NCI-H526 (cell line): ENCODE measurements at places on chromosomes 1 and 21.

DNA sequence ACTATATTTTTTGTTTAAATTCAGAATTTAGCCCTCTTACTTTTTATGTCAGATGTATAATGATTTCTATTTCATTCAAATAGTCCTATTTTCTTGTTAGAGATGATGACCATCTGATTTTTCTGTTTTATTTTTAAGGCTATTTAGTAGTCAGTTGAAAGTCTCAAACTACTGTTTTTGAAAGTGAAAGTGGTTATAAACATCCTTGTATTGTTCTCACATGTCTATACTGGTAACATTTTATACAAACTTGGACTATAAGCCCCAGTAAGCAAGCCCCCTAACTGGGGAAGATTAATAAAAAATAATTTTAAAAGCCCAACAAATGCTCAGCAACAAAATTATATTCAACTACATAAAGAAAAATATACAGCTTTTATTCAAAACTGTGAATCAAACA is 271.3 kb upstream of the RGS18 start:
- DNase-seq: no peak

DNA sequence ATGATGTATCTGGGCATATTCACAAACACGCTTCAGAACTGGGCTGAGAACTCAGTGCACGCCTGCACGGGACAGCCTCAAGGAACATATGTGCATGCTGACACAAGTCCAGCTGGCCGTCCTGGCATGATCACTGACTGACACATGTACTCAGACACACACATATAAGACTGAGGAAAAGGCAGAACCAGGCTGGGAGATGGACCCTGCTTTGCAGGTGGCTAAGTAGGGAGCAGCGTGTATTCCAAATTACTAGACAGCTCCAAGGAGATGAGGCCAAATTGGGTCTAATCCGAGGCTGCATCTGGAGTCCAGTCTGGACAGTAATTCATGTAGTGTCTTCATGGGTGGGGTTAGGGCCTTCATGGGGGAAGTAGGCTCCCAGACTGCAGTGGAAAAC is 41.4 kb upstream of the GJB5 start:
- DNase-seq: no peak

DNA sequence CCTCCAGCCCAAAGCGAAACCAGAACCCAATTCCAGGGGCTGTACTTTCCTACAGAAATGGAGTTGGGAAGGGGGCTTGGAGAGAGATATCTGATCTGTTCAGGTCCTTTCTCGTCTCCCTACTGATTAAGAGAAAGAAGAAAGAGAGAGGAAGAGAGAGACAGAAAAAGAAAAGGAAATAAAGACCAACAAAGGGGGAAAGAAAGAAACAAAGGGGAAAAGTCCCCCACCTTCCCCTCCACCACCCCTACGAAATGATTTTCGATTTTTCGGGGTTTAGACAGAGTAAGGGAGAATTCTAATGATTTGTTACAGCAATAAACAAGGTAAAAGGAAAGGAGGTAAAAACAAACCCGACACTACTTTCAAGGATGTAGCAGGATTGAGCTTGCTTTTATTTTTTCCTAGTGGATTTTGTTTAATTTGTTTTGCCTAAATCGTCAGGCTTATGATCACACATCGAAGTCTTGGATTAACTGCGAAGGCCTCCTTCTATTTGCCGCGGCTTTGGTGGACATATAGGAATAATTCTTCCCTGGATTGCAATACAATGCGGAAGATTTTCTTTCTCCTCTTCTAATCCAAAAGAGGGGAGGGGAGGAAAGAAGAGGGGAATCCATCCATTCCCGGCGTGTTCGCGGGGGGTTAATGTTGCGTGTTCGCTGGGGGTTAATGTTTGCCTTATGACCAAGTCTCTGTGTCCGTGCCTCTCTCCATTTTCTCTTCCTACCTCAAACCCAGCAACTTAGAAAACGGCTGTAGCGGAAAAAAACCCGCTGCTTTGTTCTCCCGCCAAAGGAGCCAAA is 1.9 kb downstream of the TAL1 start:
- no peak for DNase-seq

GRCh38 chr1:90850181-90850897 is 133.2 kb upstream of the BARHL2 start:
- DNase-seq: peak; percentile 42

- DNase-seq: no peak
Measured at GRCh38 chr1:234530672-234531071, 51.7 kb upstream of the TARBP1 start.

GRCh38 chr1:35223084-35223630 is 30.2 kb upstream of the SFPQ start:
- DNase-seq: no peak

DNA sequence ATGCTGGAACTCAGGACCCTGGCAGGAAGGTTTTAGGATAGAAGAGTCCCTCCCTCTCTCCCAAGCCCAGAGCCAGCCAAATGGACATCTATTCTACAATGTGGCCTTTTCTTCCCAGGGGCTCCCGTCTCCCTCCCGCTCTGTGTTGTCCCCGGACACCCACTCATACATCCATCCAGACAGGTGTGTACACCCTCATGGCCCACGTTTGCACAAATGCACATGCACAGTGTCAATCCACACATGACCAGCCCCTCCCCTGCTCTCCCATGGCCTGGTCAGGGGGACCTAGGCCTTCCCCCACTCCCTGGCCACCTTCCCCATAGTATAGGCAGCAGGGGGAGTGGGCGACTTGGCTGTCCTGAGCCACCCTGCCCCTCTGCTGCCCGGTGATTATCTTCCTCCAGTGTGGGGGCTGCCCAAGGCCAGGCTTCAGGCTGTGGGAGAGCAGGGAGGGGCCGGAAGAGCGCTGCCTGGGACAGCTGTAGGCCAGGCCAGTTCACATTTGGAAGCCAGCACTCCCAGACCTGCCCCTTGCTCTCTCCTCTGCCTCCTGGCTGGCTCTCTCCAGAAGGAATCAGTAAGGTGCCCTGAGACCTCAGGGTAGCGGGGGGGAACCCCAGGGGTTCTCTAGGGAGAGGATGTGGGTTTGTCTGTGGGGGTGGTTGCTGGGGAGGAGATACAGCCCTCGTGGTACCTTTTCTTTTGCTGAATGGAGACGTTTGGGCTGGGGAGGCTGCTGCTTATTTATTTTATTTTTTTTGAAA is 4.1 kb upstream of the PTPN7 start:
- no peak for DNase-seq

GRCh38 chr1:155856257-155856974 is 598 bp downstream of the GON4L start:
- no peak for DNase-seq

- no peak for DNase-seq
Measured at GRCh38 chr21:35927262-35927661, 133.1 kb downstream of the SETD4 start.

DNA sequence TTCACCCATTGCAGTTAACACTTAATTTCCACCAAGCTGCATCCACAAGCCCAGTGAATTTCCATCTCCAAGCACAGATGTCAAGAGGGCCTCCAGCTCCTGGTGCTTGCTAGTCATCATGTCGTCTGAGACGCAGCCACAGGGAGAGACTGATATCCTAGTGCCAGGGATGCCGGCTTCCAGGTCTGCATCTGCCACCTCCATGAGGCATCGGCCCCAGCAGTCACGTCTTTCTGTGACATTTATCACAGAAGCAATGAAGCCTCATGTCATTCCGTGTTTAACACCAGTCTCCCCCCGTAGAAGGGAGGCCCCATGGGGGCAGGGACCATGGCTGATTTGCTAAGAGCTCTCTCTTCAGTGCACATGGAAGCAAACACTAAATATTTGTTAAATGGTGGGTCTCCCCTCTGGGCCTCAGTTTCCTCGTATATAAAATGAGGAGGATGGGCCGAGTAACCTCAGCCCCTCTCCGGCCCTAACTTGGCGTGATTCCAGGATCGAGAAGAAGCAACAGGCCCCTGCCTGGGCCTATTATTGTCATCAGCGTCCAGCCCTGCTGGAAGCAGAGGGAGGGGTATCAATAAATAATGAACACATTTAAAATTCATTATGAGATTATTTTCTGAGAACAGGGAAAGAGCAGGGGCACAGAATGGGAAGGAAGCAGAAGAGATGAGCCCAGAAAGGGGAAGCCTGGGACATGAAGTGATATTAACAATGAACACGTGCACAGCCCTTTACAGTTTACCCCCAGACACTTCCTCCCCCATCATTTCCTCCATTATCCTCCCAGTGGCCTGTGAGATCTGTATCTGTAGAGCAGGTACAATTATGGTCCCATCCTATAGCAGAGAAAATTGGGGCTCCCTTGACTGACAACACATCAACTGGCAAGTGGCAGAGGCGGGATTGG is 837 bp upstream of the C1QB start:
- no peak for DNase-seq

DNA sequence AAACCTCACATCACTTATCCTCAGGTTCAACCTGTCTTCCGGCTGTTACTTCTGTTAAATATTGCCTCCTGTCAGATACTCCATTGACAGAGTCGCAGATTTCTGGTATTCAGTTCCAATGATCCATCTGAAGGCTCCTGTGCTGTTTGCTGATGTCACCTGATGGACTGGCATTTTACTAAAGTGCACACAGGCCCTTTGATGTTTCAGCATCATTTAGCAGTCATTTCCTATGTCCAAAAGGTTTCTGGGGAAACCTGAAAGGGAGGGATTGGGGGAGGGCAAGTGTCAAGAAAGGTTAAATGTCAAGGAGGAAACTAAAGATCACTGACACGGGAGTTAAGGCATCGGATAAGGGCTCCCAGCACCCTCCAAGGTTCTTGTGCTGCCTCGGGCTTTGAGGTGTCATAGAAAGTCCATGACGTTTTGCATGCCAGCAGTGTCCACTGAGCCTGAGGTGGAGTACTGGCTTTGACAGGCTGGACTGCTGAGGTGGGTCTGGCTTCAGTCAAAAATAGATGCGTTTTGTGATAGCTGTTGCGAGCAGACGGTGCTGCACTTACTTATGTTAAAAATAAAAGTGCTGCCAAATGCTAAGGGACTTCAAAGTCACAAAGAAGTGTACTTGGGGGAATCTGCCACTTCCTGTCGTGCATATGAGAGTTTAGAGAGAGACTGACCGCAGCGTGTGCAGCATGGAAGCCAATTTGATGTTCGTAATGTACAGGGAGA is 30.8 kb downstream of the XCL2 start:
- no peak for DNase-seq

GRCh38 chr1:212283741-212284140 is 1.5 kb upstream of the PPP2R5A start:
- no peak for DNase-seq

- DNase-seq: no peak
Measured at GRCh38 chr1:27007909-27008582, 4.6 kb downstream of the TENT5B start.

DNA sequence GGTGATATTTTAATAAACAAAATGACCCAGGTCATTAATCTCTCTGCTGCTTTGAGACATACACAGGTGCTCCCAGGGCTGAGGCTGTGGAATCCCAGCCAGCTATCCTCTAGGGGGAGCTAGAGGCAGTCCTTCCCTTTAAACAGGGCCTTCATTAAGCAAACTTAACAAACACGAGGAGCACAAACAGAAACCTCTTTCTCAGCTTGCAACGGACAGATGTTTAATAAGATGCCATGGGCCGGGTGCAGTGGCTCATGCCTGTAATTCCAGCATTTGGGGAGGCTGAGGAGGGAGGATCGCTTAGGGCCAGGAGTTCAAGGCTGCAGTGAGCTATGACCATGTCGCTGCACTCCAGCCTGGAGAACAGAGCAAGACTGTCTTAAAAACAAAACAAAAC is 106.7 kb downstream of the HIVEP3 start:
- DNase-seq: peak; percentile 96

DNA sequence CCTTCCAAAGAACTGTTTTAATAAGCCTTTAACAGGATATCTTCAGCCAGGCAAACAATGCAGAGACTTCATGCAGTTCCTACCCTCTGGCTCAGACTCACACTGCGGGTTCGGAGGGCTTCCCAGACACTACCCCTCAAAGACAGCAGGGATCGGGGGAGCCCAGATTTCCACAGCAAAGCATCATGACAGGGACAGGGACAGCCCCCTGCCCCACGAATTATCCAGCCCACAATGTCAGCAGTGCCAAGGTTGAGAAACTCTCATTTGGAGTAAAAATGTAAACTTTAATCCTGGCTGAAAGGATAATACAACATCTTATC is 20.1 kb downstream of the NPHP4 start:
- DNase-seq: no peak

- no peak for DNase-seq
Measured at GRCh38 chr21:45823100-45823681, 158.4 kb upstream of the COL6A1 start.

- DNase-seq: peak; percentile 72
Measured at GRCh38 chr1:1058921-1059493, 15.1 kb downstream of the RNF223 start.

- no peak for DNase-seq
Measured at GRCh38 chr1:178273707-178274410, 180.0 kb downstream of the RASAL2 start.

GRCh38 chr1:78658901-78659300 is 9.3 kb downstream of the IFI44 start:
- no peak for DNase-seq

DNA sequence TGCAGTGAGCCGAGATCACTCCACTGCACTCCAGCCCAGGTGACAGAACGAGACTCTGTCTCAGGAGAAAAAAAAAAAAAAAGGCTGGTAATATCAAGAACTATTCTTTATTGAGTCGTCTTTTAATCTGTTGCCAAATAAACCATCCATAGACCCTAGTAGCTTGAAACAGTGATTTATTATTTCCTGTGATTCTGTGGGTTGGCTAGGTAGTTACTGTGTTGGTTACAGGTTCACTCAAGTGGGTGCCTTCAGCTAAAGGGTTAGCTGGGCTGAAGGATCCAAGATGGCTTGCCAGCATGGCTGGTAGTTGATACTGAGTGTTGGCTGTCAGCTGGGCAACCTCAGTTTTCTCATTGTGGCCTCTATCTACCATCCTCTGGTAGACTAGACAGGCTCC is 9.2 kb downstream of the TLCD4 start:
- no peak for DNase-seq

DNA sequence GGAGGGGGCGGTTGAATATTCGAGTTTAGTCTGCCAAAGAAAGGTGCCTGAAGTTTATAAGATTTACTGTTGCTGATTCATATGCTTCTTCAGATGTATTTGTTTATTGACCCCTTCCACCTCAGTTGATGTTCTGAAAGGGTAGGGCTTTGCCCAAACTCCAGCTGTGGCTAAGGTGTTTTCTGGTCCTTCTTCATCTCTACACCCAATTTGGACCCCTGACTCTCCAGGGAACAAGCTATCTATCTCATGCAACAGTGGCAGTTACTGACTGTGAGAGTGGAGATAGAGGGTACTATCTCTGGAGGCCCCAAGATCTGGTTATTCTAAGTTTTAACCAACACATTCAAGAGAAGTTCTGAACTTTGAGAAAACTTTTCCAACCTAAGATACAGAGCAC is 12.6 kb upstream of the ALG14 start:
- DNase-seq: no peak

DNA sequence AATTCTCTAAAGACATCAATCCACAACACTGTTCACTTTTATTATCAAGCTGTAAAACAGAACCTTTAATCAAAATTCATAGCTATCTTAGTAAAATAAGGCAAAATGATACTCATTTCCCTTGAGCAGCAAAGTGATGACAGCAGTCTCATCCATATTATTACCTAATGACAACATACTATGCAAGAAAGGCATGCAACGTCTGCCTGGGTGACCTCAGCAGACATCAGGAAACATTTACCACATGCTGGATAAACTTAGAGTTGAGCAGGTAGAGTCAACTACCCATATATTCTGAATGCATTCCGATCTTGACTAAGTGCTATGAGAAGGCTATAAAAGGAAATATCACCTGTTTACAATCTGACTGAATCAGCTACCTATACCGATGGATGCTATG is 145.1 kb downstream of the SIPA1L2 start:
- no peak for DNase-seq
